ENCODE measurements at places on chromosomes 5 and 9.

DNA sequence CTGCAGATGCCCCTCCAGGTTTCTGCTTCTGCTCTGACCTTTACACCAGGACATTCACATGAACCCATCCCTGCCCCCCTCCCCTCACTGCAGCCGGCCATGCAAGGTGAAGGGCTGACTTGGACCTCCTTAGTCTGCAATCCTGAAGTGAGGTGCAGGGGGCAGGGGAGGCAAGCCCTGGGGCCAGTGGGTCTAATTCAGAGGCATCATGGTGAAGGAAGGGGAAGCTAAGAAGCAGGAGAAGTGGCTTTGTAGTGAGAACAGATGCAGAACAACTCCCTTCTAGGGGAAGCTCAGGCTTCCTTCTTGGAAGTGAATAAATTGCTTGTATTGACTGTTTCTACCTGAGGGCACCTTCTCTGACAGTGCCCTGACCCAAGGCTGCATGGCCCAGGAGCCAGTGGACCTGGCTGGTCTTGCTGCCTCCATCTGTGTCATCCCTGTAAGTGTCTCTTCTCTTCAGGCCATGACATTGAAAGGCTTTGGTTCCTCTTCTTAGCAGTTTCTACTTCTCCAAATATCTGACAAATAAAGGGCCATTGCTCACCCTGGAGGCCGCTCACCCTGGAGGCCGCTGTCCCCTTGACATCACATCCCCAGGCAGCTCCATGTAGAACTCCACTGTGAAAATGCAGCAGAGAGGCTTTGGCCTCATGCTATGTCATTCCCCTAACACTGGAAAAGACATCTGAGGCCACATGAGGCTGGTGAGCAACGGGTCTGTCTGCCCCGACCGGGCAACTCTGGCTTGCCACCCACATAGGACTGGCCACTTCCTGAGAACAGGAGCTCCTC lies 55.3 kb downstream of the GADD45G start:
- H3K36me3 ChIP-seq, result no peaks in the 10 kb centered on the region
- H3K4me3 ChIP-seq, result no peak overlapping the region
- H3K27ac ChIP-seq, result no peak overlapping the region
- H3K4me1 ChIP-seq, result peaks cover 3% of the 10 kb centered on the region
- no peaks in the 10 kb centered on the region for H3K27me3 ChIP-seq

DNA sequence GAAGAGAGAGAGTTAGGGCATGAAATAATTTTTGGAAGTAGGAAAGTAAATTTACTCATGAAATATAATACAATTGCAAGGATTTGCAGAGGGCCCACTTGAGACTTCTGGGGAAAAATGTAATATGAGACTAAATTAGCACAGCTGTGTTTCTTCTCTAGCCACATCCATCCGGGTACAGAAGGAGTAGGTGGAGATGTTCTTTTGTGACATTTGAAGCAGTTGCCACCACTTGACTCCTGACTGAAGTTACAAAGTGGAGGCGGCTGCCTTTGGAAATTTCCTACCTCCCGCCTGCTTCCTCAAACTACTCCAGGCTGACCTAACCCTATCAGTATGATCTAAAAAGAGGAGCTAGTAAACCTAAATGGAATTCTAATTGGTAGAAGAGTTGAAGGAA lies 58.1 kb upstream of the SHISAL2B start:
- no peak overlapping the region for H3K4me3 ChIP-seq
- H3K4me1 ChIP-seq, result no peaks in the 10 kb centered on the region
- H3K27me3 ChIP-seq, result no peaks in the 10 kb centered on the region
- H3K27ac ChIP-seq, result no peak overlapping the region

DNA sequence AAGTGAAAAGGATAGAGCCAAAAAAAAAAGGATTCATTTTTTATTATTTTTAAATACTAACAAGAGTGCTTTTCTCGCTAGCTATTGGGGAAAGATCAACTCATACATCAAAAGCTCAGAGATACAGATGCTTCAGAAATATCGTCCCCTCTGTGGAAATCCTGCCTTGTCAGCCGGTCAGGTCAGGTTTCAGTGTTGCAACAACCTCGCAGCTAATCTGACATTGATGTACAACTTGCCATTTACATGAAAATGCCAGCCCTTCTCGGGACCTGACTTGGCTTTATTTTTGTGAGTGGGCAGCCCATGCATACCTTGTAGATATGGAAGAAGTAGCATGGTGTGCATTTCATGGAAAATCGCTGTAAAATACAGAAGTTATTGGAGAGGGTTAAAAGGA lies 358.8 kb upstream of the ADAMTS16 start:
- no peaks in the 10 kb centered on the region for H3K27me3 ChIP-seq
- no peak for DNase-seq
- no peaks in the 10 kb centered on the region for H3K4me1 ChIP-seq
- no peak overlapping the region for H3K27ac ChIP-seq

GRCh38 chr5:4740156-4740555 lies 400.0 kb upstream of the ADAMTS16 start:
- H3K4me3 ChIP-seq, result no peak overlapping the region
- H3K27ac ChIP-seq, result no peak overlapping the region
- H3K36me3 ChIP-seq, result no peaks in the 10 kb centered on the region
- no peaks in the 10 kb centered on the region for H3K4me1 ChIP-seq
- peak; percentile 3 for DNase-seq

DNA sequence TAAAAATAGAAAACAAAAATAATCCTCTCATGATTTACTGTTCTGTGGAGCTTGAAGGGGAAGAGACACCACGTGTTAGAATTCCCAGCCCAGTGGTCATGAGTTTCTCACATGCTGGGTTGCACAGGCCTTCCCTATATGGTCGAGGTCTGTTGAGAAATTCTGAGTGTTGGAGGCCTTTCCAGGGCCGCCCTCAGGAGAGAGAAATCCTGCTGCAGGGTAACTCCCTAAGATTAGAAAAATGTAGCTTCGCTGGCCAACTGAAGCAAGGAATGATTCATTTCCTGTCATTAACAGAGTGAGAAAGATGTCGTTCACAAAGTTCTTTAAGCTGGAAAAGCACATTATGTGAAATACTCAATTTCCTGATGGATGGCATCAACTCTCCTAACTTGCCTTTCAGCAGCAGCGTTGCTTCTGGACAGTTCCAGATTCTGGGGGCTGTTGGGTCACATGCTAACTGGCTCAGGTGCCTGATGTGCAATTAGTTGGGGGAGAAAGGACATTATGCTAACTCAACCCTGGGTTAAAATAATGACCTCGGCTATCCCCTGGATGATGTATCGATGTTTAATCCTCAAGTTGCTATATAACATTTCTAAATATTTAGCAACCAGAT lies 104.8 kb upstream of the CD180 start:
- no peak overlapping the region for H3K27ac ChIP-seq
- no peak overlapping the region for H3K4me3 ChIP-seq
- H3K27me3 ChIP-seq, result no peaks in the 10 kb centered on the region
- peak; percentile 60 for DNase-seq
- no peaks in the 10 kb centered on the region for H3K36me3 ChIP-seq

DNA sequence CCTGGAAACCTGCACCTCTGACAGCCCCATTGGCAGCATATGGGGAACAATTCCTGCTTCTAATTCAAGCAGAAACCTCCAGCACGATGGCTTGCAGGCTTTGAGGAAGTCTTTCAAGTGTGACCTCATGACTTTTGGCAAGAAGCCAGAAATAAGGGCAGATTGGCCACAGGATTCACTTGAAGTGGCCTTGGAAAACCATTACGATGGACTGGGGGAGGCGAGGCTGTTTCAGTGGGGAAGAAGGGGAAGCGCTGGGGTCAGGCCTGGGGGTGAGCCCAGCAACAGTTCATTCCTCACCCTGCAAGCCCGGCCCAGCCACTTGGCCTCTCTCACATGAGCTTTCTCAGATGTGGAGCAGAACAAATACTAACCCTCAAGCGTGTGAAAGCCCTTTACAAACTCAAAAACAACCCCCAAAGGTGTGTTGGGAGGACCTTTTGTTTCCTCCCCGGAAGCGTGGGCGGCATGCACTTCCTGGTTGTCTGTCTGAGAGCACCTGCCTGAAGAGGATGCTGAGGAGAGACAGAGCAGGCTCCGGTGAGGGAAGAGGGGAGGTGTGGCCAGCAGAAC lies 26.9 kb upstream of the EEIG1 start:
- no peaks in the 10 kb centered on the region for H3K4me1 ChIP-seq
- no peaks in the 10 kb centered on the region for H3K27me3 ChIP-seq
- DNase-seq, result peak; percentile 42
- H3K36me3 ChIP-seq, result no peaks in the 10 kb centered on the region
- no peak overlapping the region for H3K27ac ChIP-seq

DNA sequence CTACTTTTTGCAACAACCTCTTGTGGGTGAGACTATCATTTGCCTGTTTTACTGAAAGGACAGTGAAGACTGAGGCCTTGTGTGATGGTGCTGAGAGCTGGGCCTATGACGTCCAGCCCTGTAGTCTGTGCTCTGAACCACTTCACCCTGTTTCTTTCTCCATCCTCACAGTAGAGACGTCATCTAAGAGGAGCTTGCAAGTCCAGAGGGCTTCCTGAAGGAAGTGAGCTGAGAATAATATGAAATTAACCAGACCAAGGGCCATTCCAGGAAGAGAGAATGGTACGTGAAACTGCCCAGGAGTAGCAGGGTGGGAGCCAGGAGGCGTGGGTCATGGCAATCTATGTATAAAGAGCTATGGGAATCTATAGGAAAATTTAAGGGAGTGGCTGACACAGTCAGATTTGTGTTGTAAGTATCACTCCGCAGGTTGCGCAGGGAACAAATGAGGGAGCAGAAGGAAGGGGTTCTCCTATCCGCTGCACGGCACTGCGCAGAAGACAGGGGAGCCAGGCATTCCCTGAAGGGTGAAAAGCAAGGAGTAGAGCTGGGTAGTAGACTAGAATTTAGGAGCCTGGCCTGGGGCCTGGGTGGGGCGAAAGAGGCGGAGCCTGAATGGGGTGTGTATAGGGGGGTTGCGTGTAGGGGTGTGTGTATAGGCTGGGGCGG lies 596 bp upstream of the FGFR4 start:
- no peak overlapping the region for H3K27ac ChIP-seq
- no peak for DNase-seq
- H3K27me3 ChIP-seq, result no peaks in the 10 kb centered on the region
- H3K4me1 ChIP-seq, result peaks cover 6% of the 10 kb centered on the region
